ENCODE measurements at places on chromosomes 6 and 20.

DNA sequence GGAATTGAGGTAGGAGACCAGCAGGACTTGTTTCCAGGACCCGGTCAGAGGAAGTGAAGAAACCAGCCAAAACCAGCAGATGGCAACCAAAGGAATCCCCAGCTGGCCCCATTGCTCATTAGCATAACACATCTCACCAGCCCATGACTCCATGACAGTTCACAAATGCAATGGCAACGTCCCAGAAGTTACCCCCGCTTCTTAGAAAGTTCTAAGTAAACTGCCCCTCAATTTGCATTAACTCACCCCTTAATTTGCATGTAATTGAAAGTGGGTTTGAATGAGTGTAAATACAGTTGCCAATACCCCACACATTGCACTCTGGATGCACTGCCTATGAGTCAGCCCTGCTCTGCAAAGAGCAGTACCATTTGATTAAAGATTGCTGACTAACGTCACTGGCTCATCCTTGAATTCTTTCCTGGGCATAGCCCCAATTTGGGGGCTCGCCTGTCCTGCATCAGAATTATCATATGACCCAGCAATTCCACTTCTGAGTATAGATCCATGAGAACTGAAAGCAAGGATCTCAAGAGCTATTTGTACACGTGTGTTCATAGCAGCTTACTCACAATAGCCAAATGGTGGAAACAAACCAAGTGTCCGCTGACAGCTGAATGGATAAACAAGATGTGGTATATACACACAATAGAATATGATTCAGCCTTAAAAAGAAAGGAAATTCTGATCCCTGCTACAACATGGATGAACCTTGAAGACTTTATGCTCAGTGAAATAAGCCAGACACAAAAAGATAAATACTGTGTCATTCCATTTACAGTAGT is 36.4 kb downstream of the MYLK4 start:
- DNase-seq, result no peak

GRCh38 chr6:32685603-32686002 is 19.1 kb upstream of the HLA-DQB1 start:
- DNase-seq, result no peak

DNA sequence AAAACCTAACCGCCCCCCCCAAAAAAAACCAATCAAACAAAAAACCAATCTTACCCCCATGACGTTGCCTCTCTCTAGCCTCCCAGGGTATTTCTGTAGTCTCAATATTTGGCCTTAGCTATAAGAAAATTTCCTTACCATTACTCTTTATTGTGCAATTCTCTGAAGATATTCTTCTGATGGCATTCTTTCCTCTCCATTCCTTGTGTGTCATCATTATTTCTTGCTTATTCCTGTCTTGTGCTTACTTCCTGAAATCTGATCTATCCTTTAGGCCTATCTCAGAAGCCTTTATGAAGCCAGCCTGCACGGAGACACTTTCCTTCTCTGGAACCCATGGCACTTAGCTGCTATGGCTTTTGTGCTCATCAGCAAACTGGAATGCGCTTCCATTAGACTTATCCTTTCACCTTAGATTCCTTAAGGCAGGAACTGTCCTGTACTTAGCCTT is 65.9 kb upstream of the DDR1 start:
- DNase-seq, result no peak

GRCh38 chr20:17933711-17934110 is 34.9 kb downstream of the SNX5 start:
- no peak for DNase-seq

DNA sequence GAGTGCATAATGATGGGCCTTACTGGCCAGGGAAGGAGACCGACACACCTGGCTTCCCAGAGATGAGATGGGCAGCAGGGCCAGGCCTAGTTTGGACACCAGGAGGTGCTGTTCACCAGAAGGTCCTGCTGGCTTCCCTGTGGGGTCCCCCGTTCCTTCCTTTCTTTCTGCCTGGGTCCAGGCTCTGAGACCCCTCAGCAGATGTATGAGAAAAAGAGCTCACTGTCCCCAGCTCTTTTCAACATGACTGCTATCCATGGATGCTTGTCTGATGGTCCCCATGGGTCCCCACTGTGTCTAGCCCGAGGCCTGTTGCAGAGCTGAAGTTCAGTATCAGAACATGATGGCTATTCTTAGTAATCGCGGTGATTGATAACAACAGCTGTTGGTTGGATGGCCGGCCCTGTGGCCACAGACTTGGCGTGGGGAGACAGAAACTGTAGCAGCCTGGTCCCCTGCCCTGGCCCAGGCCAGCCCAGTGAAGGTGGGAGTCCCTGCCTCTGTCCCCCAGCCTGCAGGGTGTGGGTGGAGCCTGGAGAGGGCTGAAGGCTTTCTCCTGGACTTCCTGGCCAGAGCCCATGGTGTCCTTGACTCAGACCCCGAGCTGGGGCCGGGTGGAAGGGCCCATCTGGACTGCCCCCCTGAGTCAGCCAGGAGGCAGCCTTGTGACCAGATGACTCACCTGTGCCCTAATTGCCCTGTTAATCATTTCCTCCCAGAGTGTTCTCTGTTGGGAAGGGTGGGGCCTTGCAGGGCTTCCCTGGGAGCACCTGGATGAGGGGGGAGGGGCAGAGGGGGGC is 9.9 kb upstream of the BAK1 start:
- no peak for DNase-seq

DNA sequence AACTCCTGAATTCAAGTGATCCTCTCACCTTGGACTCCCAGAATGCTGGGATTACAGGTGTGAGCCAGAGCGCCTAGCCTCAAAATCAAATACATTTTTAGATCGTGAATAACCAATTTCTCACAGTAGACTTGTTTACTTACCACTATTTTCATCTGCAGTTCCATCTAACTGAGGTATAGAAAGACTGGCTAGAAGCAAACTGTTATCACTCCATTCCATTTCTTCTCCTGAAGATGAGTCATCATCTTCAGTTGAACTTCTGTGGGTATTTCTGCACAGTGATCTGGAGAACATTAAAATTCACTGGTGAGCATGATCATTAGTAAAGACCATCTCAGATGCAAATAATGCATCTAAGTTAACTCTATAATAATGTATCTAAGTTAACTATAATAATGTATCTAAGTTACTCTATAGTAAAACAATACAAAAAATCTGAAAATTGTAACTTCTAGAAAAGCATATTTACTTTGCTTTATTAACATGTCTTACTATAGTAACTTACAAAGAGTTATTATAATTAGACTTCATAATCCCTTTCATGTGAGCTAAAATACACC is 105.4 kb downstream of the REV3L start:
- DNase-seq, result no peak

GRCh38 chr6:147869201-147869600 is 360.7 kb downstream of the SAMD5 start:
- DNase-seq, result no peak

DNA sequence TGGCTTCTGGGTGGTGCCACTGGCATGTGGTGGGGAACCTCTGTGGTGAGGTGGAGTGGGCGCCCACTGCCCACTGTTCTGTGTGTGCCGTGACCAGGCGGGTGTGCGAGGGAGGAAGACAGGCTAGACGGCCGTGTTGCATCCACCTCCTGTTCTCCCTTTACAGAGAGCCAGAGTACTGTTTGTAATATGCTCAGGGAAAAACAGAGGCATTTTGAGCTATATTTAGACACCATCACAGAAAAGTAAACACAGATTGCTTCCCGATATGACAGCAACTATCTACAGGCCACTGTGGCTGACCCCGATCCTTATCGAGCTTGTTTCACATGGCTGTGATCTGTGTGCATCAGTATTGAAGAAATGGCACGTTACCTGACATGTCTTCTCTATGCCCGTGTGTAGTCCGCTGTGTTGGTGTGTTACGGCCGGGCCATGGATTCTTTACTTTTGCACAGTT is 45.6 kb downstream of the ARID1B start:
- no peak for DNase-seq

GRCh38 chr6:14639983-14640599 is 522.5 kb downstream of the CD83 start:
- no peak for DNase-seq

- no peak for DNase-seq
Observed at GRCh38 chr6:25898289-25898977, 24.4 kb upstream of the SLC17A3 start.

DNA sequence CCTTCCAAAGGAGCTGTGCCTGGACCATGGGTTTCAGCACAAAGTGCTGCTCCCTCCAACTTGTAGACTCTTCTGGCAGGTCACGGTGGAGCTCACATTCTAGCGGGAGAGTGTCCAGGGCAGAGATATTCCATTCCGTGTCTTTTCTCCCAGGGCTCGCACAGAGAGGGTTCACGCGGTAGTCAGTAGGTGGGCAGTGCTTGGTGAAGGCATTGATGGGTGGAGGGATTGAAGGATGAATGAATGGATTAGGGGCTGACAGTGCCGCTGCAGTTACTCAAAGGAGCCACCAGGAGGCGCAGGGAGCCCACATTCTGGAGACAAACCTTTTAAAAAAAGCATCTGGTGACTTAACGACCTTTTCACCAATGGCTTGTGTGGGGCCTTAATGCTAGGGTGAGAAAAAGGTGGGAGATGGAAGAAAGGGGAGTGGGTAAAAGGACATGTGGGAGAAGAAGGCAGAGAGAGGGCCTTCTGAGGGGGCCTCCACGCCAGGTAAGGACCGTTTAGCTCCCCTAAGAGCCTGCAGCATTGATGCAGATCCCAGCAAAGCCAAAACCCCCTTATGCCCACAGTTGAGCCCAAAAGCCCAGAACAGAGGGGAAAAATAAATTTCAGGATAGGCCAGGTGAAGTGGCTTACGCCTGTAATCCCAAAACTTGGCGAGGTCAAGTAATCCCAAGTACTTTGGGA is 17.5 kb upstream of the FAM110A start:
- no peak for DNase-seq

DNA sequence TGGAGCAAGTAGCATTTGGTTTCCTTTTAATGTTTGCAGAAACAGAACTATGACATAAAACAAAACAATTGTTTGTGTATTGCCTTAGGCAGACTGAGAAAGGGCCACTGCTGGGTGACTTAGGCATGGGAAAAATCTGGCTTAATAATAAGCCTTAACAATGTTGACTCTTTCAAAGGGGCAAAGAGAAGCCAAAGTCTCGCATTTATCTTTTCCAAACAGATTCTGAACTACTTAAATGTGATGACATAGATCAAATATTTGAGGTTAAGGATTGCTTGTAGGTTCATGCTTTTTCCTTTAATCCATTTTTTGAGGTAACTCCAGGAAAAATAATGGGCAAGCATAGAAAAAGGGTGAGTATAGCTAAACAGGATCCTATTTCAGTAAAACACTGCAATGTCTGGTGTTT is 39.6 kb downstream of the ADAT2 start:
- DNase-seq, result no peak

DNA sequence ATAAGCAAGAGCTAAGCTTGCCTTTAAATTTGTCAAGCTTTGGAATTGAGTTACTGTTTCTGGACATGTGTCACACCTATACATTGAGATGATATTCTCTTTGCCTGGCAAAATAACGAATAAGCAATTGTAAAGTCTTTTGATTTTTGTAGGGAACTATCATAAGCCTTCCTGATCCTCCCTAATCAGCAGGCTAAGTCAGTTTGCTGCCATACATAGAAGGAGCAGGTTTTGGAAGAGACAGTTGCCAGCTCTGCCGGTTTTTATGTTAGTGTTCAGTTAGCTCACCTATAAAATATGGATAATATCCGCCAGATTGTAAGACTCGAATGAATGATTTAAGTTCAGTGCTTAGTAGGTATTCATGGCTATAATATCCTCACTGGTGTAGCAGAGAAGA is 34.4 kb upstream of the BCAS1 start:
- no peak for DNase-seq

GRCh38 chr6:33156561-33156960 is 35.7 kb downstream of the COL11A2 start:
- no peak for DNase-seq

DNA sequence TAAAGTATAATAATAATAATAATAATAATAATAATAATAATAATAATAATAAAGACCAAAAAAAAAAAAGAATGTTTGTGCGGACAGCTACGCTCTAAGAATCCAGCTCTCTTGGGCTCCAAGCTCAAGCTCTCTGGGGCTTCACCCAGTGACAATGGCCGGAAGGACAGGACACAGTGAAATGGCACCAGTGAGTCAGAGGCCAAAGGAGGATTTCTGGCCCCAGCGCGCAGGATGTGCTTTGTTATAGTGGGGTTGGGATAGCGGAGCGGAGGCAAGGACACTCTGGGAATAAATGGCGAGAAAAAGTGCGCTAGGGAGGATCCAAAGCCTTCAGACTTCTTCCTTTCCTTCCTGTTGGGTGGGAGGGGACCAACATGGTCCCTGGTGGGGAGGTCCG is 38.2 kb downstream of the HLA-A start:
- DNase-seq, result no peak

DNA sequence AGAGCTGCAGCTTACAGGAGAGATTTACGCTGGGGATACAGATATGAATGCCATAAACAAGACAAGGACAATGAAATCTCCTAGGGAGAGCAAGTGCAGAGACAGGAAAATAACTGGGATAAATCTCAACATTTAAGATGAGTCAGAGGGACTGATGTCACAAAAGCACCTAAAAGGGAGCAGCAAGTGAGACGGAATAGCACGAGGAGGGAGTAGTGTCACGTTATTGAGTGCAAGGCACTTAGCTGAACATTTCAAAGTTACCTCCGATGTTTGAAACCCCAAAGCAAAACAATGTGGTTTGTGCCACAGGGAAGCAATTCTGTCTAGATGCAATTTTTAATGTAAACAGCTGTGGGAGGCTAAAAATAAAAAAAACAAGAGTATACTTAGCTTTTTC is 1131.7 kb upstream of the EYS start:
- no peak for DNase-seq

DNA sequence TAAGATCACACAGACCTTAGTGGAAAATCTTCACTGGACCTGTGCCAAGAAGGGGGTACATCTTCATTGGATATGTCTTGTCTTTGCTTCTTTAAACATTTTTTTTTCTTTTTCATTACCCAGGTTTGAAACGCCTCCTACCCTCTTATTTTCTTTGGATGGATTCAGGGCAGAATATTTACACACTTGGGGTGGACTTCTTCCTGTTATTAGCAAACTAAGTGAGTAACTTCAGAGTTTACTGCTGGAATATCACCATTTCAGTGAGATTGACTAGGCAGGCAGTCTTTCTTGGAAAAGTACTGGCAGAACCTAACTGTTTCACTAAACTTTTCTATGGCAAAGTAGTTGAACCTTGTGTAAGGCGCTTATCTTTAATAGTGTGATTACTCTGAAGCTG is 47.0 kb downstream of the ENPP1 start:
- DNase-seq, result no peak

Data from activated gamma-delta T cell (primary cell).